Stimulated activated CD8-positive, alpha-beta memory T cell treated with anti-CD3 and anti-CD28 coated beads, Interleukin-2, amount 100 ng/mL, for 1 hour (primary cell): ENCODE measurements at places on chromosomes 7 and 10.

DNA sequence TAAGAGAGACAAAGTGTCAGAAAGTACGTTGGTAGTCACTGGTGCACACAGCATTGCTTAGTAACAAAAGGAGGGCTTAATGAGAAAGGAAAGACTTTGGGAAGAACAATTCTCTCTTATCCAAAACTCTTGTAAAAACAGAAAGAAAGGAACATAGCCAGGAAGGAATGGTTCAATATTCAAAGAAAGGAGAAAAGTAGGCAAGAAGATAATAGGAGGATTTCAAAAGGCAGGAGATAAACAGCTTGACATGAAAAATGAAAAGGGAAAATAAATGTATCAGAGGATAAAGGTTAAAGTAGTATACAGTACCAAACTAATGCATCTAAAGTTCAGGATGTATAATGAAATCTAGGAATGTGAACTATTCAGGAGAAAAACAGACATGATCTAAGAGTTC lies 20.1 kb downstream of the ZFAND4 start:
- DNase-seq, result no peak

- DNase-seq, result no peak
Observed at GRCh38 chr7:111226800-111227199, 135.9 kb downstream of the LRRN3 start.

DNA sequence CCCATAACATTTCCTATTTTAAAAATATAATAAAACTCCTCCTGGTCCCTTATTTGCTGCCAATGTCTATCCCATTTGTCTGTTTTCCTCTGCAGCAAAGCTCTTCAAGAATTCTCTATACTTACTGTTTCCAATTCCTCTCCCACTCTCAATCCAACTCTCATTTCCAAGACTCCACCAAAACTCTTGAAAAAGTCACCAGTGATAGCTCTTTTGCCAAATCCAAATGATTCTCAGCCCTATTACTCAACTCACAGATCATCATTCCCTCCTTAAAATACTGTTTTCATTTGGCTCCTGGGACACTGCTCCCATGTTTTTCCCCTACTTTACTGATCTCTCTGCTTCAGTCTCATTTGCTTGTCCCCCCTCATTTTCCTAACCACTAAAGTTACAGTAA lies 139.4 kb downstream of the HIBADH start:
- DNase-seq, result no peak

DNA sequence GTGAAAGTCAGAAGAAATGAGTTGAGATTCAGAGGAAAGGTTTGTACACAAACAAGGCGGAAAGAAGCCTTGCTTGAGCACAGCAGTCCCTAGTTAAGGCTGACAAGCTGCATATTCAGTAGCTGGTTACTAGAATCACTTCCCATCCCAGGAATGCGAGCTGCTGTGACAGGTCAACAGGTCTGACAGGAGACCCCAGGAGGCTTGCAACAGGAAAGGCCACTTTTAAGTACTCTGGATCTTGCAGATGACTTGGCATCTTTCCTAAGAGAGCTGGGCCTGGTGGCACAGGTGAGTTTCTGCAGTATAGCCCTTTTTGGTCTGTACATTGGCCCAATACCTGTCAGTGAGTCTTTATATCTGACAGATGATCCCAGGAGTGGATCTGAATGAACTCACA lies 35.7 kb upstream of the UNC5B start:
- no peak for DNase-seq

GRCh38 chr7:150367677-150368095 lies 936 bp upstream of the REPIN1 start:
- DNase-seq, result no peak

- no peak for DNase-seq
Observed at GRCh38 chr7:75738604-75738974, at the start of gene HIP1. Gene HIP1 (minus strand): TSS chr7:75738941. CDS start chr7:75738920, 21 bp downstream.

GRCh38 chr7:42244828-42245227 lies 7.8 kb upstream of the GLI3 start:
- no peak for DNase-seq

DNA sequence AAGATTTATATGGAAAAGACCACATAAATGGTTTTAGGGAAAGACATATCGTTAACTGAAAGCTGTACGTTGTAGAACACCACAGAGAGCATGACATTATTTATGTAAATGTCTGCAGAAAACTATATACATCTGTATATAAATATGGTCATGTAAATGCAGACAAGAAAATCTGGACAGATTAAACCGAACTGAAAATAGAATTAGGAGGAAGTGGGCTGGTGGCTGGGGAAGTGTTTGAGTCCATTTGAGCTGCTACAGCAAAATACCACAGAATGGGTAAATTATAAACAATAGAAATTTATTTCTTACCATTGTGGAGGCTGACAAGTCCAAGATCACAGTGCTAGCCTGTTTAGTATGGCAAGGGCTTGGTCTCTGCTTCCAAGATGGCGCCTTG lies 56.3 kb upstream of the USP6NL start:
- DNase-seq, result no peak

DNA sequence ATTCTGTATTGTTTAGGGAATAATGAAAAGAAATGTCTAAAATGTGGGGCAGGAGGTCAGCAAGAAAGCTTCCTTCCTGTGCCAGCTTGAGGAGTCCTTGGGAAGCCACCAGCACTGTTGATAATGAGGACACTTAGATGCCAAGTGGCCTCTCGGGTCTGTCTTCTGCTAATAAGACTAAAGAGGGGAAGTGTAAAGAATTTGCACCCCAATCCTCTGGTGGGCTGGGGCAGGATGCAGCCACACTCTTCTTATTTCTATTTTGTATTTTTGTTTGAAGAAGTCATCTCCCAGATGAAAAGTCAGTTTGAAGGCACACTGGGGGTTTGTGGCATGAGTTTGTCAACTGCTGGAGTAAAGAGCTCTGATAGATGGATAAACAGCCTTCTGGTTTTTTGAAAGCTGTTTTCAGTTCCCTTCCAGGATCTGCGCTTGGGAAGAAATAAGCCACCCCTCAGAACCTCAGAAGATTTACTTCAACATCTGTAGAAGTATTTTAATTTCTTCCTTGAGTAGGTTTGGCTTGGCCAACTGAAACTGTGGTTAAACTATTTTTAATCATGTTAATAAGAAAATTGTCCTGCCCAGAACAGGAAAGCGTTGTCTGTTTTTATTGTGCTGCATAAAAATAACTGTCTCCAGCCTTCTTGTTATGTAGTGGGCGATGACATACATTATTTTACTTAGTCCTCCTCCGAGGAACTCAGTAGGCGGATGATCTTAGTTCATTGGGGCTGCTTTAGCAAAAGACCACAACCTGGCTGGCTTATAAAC lies 128.8 kb upstream of the GPR26 start:
- no peak for DNase-seq

DNA sequence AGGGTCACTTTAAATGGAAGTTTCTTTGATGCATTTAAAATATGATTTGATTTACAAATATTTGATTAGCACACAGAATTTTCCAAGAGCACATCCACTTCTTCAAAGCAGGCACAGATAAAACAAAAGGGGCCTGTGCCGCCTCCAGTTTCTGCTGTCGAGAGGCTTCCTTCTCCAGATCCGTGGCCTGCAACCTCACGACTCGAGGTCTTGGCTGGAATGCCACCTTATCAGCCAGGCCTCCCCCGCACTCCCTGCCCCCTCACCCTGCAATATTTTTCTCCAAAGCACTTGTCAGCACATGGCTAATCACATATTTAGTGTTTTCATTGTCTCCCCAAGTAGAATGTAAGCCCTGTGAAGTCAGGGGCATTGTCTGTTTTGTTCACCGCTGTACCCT lies 12.5 kb downstream of the PYROXD2 start:
- DNase-seq, result no peak

- no peak for DNase-seq
Observed at GRCh38 chr10:30581779-30582380, 47.7 kb downstream of the LYZL2 start.

- no peak for DNase-seq
Observed at GRCh38 chr10:112988839-112989406, 38.9 kb downstream of the TCF7L2 start.

GRCh38 chr7:45132708-45133320 lies 21.3 kb upstream of the TBRG4 start:
- DNase-seq, result no peak

GRCh38 chr10:128025437-128025836 lies 100.8 kb downstream of the MKI67 start:
- DNase-seq, result no peak

DNA sequence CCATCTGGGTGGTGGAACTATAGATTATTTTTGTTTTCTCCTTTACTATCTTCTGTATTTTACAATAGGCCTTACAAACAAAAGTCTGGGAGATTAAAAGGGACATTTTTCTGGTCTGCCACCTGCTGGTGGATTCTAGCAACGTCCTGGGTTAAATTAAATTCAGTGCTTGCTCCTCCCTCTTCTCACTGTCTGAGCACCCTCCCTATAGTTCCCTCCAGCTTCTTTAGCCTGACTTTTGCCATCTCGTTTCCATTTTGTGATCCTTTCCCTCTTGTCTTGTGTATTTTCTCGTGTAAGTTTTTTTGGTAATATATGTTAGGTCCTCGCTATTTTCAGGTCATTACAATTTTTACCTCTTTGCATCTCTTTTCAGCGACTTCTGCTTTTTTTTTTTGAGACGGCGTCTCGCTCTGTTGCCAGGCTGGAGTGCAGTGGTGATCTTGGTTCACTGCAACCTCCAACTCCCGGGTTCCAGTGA lies 16.1 kb downstream of the ANKRD16 start:
- DNase-seq, result peak; percentile 43

GRCh38 chr7:64651203-64651602 lies 14.7 kb upstream of the ZNF107 start:
- DNase-seq, result no peak
